Stimulated activated naive CD4-positive, alpha-beta T cell treated with Interleukin-2 at 50 U/mL for 16 hours (primary cell): ENCODE measurements at places on chromosomes 3 and 15.

- DNase-seq, result no peak
These were observed 28.8 kb upstream of the SYNM start for GRCh38 chr15:99076109-99076508.

DNA sequence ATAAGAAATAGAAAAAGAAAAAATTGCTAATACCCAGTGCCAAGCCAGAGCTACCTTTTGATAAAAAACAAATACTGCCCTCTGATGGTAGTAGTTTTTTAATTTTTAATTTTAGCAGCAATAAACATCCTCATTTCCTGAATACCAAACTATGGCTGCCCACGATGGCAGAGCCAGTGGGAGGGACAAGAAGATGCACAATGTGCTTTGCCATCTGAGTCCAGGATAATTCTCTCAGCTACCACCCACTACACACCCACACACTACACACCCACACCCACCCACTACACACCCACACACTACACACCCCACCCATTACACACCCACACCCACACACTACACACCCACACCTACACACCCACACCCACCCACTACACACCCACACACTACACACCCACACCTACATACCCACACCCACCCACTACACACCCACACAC, 17.8 kb downstream of the CEP19 start:
- DNase-seq, result no peak

- no peak for DNase-seq
These were observed 437.4 kb downstream of the NR2F2 start for GRCh38 chr15:96767703-96768434.

- no peak for DNase-seq
These were observed 7.2 kb downstream of the ARID3B start for GRCh38 chr15:74548241-74548640.

GRCh38 chr3:99023590-99024192, 122.2 kb upstream of the DCBLD2 start:
- DNase-seq, result no peak

DNA sequence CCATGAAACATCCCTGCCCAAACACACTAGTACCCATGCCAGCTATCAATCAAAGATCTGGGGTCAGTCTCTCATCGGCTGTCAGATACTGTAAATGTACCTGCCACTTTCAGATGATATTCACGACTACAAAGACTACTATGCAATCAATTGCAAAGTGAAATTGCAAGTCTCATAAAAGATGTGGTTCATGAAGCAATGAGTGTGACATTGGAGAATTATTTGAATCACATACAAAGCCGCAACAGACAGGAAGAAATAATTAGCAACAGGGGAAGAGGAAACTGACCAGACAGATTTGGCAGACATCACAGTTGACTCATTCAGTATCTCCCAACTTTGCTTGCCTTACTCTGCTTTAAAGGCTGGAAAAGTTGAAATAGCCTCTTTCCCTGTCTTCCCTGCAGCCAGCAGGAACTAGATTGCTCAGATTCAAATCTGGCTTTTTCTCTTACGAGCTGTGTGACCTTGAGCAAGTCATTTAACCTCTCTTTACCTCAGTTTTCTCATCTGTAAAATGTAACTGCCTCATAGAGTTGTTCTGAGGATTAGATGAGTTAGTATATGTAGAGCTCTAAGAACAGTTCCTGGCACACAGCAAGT, 95.7 kb upstream of the C3orf80 start:
- no peak for DNase-seq

GRCh38 chr15:77097248-77097721, 26.4 kb upstream of the TSPAN3 start:
- no peak for DNase-seq

GRCh38 chr3:81545572-81545971, 215.9 kb downstream of the GBE1 start:
- no peak for DNase-seq

DNA sequence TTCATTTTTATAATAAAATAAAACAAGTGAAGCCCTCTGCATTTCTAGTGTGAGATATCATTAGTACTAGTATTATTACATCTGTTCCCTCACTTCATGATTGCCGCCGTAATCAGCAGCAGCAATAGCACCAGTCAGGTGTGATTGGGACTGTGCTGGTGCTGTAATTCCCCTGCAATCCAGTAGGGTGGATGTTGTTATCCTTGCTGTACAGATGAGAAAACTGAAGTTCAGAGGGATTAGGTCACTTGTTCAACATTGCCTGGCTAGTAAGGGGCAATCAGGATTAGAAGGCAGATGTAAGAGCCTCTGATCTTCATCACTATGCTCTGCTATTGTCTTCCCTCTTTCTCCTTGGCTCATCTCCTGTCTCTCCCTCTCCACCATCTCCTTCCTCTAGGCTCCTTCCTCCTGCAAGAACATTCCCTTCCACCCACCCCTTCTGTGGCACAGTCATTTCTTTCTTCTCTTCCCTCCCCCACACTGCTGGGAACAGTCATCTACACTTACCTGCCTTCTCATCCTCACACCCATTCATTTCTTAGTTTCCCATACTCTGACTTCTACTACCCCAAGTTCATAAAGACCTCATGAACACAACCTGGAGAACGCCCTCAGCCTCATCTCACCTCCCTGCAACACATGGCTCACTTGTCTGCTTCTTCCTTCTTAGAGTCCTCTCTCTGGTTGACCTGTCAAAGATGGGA, 29.7 kb downstream of the CRYGS start:
- no peak for DNase-seq

DNA sequence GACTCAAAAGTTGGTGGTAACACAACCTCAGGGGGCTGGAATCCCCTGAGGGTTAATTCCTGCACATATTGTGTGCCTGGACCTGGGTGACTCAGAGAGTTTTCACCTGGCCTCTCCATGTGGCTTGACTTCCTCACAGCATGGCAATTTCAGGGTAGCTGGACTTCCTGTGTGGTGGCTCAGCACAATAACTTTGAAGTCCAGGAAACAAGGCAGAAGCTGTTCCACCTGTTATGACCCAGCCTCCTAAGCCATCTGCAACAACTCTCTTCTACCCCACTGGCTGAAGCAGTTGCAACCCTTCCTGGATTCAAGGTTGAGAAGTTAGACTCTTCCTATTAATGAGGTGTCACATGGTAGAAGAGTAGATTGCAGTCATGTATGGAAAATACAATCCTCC, 58.4 kb downstream of the EDEM1 start:
- DNase-seq, result no peak
